ENCODE measurements at places on chromosomes 6 and 20.

DNA sequence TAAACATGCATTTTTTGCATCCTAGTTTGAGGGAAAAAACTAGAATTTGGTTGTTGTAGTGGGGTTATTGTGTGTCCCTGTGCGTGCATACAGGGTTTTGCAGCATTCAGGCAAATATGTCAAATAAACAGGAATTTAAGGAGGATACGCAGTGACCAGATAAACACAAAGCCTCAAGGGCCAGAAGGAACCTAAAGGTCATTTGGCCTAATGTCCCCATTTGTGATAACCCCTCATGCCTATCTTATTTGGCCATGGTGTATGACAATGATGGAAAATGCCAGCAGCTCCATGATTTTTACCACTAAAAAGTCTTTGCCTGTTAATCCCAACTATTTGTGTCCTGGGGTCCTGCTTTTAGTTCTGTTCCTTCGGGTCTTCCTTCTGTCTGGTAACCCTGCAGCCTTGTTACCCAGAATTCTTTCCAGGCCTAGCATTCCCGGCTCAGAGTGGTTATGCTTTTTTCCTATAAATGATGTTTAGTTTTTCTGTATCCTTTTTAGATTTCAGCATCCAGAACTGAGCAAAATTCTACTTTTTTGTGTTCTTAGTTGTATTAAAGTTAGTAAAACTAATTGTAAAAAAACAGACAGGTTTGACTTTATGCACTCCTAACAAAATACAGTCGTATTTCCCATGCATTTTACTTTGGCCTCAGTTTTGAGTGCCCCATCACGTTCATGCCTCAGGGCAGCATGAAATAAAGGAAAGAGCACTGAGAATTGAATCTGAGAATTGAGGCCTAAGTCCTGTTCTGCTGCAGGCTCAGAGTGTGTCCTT, 4.4 kb downstream of the STX16 start:
- no peak for DNase-seq

DNA sequence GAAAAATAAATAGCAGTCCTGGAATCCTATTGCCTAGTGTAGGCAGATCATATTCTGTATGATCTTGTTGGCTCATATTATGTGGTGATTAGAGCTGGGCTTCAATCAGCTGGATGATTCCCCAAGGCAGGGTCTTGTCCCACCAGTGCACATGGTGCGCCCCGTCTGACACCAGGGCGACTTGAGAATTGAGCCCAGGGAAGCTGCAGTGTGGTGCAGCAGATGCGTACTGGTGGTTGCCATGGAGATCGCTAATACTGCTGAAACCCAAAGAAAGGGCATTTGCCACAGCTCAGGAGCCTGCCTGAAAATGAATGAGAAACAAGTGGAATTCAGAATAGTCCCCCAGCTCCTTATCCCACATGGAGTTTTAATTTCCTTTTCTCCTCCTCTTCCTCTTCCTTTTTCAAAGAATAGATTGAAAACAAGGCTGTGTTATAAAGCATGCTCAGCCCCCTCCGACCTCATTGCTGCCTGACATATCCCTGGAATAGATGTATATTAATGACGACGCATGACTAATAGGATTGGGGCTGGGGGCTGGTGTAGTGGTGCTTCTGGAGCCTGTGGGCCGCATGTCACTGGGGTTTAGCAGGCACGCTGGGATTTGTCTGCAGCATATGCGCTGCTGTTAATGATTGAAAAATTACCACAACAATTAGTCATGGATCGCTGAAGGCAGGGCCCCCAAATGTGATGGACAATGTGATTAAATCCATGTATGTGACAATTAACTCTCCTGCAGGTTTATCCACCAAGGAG, 210.5 kb downstream of the FARS2 start:
- no peak for DNase-seq

GRCh38 chr20:61956396-61957342, 109.0 kb downstream of the TAF4 start:
- no peak for DNase-seq

GRCh38 chr20:3728354-3728753, 4.1 kb upstream of the HSPA12B start:
- no peak for DNase-seq
